ENCODE measurements at places on chromosomes 16 and 17.

DNA sequence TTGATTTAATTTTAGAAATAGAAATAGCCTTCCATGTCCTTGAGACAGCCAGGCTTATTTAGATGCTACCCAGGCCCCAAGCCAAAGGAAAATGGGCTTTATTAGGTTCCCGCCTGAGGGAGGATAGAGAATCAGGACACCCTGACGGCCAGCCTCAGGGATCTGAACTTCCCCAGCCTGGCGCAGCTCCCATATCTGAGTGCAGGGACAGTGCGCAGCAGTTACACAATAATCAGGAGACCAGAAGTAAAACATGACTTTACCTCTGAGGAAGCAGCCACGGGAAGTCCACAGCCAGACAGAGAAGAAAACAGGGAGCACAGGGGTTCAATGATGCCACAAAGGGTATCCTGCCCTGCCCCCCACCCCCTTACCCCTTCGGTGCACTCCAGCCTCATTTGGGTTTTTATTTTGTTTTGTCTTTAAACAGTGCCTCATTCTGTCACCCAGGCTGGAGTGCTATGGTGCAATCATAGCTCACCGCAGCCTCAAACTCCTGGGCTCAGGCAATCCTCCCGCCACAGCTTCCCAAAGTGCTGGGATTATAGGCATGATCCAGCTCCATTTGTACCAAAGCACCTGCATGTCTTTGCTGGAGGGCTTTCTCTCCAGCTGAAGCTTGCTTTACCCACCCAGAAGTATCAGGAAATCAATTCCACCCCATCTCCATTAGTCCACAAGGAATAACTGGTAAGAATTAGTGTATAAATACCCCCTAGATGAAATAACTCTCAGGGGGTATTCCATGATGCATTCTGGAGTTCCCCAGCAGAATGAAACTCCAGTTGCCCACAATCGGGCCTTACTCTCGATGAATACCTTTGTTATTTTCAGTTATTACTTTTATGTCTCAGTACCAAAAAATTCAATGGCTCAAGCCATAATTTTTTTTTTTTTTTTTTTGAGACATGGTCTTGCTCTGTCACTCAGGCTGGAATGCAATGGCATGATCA is 21.9 kb downstream of the ORC6 start:
- DNase-seq, result no peak

DNA sequence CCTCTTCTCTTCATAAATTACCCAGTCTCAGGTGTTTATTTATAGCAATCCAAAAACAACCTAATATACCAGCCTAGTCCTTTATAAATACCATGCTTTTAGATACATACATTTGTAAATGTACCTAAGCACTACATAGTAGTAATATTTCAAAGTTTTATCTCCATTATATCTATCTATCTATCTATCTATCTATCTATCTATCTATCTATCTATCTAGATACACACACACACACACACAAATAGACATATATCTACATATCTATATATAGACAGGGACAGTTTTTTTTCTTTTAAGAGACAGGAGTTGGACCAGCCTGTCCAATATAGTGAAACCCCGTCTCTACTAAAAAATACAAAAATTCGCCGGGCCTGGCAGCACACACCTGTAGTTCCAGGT is 5.8 kb downstream of the CEP20 start:
- DNase-seq, result no peak

- DNase-seq, result no peak
Measured at GRCh38 chr17:59149051-59149450, 5.9 kb downstream of the SKA2 start.

GRCh38 chr16:17557480-17557879 is 86.7 kb upstream of the XYLT1 start:
- no peak for DNase-seq

DNA sequence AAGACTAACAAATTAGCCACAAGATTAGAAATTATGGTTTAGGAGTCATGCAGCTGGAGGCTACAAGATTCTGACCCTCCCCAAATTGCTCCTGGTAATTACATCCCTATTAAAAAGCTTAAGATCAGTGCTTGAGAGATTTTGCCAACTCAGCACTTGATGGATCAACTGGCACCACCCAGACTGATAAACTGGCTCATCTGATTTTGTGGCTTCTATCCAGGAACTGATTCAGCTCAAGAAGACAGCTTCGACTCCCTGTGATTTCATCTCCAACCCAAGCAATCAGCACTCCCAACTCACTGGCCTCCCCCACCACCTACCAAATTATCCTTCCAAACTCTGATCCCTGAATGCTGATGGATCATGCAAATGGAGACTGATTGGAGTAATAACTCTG is 94.8 kb downstream of the TNFRSF13B start:
- DNase-seq, result no peak

All from esophagus squamous epithelium (tissue), 5 donors.